ENCODE measurements at places on chromosomes 6 and 20. TPM values are rescaled to one million over a fixed set of nuclear protein-coding genes. Genes with fewer than 3 reads are reported as not detected.

Gene TP53INP2
- total RNA-seq, result 1.2 TPM

Gene MAS1
- total RNA-seq, result 0.58 TPM

Gene KCNK15
- total RNA-seq, result 2.7 TPM

Gene HLA-DQB1
- total RNA-seq, result 17.9 TPM

DNA sequence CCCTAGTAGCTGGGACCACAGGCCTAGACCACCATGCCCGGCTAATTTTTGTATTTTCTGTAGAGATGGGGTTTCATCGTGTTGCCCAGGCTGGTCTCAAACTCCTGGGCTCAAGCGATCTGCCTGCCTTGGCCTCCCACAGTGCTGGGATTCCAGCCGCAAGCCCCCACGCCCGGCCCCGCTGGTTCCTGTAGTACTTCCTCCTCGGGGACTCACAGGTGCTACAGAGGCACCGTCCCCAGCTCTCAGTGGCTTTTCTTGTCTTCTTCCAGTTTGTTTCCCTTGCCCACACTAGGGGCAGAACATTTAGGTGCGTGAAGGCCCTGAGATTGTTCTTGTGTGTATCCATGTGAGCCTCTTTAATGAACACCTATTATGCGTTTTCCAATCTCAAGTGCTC is 773 bp upstream of the ZBP1 start:
- no peak for DNase-seq

- DNase-seq, result no peak
These were observed 128.8 kb upstream of the GGTLC1 start for GRCh38 chr20:24117383-24117782.

GRCh38 chr6:111588366-111588765 is 17.3 kb downstream of the TRAF3IP2 start:
- no peak for DNase-seq

DNA sequence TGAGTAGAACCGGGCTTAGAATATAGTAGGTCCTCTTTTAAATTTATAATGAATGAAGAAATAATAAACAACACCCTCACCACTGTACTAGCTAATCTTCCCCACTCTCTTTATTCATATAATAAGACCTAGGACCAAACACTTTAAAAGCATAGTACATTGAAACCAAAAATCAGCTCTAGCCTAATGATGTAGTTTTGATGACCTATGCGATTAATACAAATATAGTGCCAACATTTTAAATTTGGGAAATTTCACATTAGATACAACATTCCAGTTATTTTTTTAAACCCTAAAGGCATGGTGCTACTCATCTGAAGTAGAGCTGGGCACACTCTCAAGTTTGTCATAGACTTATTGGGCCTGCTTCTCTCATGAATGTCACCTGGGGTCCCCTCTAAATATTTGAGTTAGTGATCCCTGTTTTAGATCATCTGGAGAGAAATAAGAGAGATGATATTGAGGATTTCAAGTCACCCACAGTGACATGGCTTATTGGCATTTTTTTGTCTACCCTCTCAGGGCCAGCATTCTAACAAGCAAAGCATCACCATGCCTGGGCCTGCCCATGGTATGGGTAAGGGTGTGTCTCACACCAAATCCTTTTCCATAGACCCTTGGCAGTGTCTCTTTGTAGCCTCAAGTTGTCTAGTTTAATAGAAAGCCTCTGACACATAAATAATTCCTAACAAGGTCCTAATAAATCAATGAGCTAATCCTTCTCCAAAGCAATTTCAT is 319.8 kb downstream of the HIVEP2 start:
- DNase-seq, result no peak

GRCh38 chr6:84280639-84281038 is 53.2 kb upstream of the CEP162 start:
- DNase-seq, result no peak

GRCh38 chr6:142722012-142722411 is 223.0 kb downstream of the HIVEP2 start:
- no peak for DNase-seq

GRCh38 chr20:5848711-5849505 is 98.7 kb downstream of the SHLD1 start:
- no peak for DNase-seq

All from uterus (tissue), 4 donors.